ENCODE measurements at places on chromosomes 13 and 19.

- no peak for DNase-seq
Measured at GRCh38 chr13:98986226-98986846, 8.5 kb upstream of the DOCK9 start.

DNA sequence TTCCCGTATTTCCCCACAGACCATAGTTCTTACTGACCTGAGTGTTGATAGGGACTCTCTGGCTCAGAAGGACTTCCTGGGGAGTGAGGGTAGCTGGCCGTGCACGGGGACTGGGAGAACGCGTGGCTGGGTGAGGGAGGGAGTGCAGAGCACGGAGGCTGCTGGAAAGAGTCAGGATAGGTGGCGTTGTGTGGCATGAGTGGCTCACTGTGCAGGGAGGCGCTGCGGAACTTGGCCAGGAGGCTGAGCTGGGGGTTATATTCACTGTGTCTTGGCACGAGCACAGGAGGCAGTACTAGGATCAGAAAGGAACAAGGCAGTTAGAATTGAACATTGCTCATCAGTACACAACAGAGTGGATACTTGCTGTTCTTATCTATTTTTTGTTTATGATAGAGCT, 47.4 kb downstream of the SMAD9 start:
- DNase-seq, result no peak

DNA sequence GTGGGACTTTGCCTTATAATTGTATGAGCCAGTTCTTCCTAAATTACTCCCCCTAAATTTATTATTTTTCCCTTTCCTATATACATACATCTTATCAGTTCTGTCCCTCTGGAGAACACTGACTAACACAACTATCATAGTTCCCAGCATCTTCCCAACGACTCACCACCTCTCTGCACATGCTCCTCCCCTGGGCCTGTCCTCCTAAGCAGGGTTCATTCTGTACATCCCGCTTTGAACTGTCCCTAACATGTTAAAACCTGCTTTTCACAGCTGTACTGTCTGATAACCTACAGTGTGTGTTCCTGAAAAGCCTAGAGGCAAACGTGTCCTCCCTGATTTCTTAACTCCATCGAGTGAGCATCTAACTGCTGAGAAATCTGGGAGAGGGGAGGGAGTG, 141.7 kb downstream of the EFNB2 start:
- no peak for DNase-seq

DNA sequence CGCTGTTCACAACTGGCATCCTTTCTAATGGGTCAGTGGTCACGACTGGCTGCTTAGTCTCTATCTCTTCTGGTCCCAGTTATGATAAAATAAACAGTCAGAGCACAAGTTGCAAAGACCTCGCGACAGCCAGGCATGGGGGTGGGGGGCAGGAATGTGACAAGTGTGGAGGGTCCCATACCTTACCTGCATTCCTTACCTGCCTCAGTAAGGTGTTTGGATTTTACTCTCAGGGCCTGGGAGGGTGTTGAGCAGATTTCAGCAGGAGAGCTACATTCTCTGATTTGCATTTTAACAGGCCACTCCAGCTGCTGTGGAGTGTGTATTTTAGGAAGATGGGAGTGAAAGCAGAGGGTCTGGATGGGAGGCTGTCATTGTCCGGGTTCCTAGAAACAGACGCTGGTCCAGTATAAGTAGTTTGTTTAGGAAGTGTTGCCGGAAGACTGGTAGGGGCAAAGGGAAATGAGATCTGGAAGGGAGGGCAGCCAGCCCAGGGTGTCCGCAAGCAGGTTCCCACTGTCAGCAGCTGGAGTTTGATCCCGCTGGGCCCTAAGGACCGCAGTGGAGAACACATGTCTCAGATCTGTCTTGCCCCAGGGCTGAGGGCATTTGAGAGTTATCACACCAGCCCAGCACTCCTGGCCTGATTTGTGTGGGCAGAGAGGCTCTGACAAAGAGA, 920.0 kb downstream of the UQCRFS1 start:
- no peak for DNase-seq

DNA sequence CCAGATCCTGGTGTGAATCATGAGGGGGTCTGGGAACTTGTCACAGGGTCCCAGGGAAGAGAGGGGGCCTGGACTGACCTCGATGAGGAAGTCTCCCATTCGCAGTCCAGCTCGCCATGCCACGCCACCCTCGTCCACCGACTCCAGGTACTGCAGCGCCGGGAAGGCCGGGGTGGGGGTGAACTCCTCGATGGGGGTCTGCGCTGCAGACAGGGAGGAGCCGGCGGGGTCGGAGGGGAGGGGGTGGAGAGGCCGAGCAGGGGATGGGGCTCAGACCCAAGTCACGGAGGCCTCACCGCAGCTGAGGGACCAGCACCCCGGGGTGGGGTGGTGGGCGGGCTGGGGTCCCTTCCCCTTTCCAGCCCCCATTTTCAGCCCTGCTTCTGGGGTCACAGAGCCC, 30.8 kb downstream of the SHANK1 start:
- no peak for DNase-seq

- DNase-seq, result no peak
Measured at GRCh38 chr19:43416951-43417623, 2.4 kb downstream of the TEX101 start.

- DNase-seq, result no peak
Measured at GRCh38 chr19:14580623-14581237, 2.2 kb upstream of the CLEC17A start.

DNA sequence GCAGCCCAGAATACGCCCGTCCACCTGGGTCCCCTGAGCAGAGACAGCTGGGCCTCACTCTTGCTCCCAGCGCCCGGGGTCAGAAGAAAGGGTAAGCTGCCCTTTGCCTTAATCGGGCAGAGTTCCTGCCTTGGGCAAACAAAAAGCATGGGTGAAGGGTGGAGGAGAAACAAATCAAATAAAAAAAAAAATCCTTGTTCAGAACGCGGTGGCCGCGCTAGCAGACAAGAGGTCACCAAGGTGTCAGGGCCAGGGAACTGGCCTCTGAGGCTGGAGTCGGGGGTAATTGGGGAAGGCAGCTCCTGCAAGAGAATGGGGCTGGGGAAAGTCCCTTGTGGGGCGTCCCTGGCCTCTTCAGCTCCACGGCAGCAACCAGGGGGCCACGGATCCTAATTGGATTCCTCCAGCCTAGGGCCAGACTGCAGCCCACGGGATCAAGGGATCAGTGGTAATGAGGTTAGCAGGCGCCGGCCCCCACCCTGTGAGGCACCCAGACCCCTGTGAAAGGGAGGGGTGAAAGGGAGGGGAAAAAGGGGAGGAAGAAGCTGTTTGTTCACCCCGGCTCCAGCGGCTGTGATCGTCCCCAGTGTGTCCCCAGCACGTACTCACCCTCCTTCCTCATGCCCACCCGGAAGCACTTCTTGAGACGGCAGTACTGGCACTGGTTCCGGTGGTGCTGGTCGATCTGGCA, 5.5 kb downstream of the NR2F6 start:
- DNase-seq, result no peak

DNA sequence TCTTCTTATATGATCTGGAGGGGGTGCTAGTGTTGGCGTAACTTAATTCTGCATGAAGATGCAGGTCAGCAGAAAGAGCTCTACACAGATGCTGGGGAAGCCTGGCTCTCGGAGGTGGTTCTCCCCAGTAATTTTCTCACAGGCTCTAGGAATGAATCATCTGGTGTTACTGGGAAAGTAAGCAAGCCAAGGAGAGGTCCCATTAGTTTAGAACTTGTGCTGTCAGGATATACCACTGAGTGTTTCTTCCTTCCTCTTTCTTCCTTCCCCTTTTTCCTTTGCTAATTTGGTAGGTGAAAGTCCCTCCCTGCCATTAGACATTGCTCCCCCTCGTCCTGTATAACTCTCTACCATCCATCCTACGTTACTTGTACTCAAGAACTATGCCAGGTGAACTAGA, 68.3 kb downstream of the ATP8A2 start:
- DNase-seq, result no peak

Data from hematopoietic multipotent progenitor cell treated with erythropoietin and hydrocortisone succinate and interleukin-3 and kit ligand, for 15 days (in vitro differentiated cells).